ENCODE measurements at places on chromosomes 2 and 18. TPM values are rescaled to one million over a fixed set of nuclear protein-coding genes. Genes with fewer than 3 reads are reported as not detected.

GRCh38 chr2:232537079-232537478 lies 2.4 kb upstream of the CHRNG start:
- DNase-seq, result peak; percentile 44

- peak; percentile 27 for DNase-seq
Observed at GRCh38 chr2:200125444-200126284, 170.3 kb downstream of the MAIP1 start.

GRCh38 chr2:18384242-18384641 lies 176.2 kb downstream of the RDH14 start:
- no peak for DNase-seq

GRCh38 chr2:15074751-15075700 lies 442.5 kb downstream of the LRATD1 start:
- DNase-seq, result no peak

DNA sequence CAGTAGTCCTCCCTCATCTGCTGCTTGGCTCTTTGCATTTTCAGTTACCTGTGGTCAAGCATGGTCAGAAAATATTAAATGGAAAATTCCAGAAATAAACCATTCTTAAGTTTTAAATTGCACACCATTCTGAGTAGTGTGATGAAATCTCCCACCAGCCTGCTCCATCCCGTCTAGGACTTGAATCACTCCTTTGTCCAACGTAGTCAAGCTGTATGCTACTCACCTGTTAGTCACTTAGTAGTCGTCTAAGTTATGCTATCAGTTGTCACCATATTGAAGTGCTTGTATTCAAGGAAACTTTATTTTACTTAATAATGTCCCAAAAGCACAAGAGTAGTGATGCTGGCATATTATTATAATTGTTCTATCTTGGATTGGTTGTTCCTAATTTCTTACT lies 172.5 kb downstream of the FIGN start:
- DNase-seq, result no peak

- peak; percentile 50 for DNase-seq
Observed at GRCh38 chr2:47309472-47309951, 93.4 kb upstream of the MSH2 start.

DNA sequence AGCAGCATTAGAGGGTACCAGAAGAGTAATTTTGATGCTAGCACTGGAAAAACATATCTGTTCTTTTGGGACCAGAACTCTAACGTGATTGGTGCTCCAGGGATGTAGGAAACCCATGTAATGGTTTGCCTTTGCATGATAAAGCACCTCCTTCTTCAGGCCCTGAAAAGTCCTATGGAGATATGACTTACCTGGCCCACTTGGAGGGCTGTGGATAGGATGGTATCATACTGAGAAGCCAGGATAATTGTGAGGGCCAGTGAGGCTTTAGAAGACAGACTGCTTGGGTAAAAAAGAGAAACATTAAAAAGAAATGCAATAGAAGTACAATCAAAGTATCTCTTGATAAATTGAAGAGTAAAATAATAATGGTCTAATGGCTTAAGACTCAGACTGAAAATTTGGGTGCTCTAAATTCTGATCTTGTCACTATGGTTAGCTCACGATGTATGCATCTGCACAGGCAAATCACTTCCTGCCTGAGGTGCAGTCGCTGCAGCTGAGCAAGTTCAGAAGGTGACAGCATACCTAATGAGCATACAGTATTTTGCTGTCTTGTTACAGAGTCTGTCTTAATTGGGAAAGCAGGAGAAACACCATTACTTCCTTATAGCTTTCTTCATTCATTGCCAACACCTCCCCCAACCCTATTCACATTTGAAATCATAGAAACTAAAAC lies 371.5 kb downstream of the NUP35 start:
- no peak for DNase-seq

DNA sequence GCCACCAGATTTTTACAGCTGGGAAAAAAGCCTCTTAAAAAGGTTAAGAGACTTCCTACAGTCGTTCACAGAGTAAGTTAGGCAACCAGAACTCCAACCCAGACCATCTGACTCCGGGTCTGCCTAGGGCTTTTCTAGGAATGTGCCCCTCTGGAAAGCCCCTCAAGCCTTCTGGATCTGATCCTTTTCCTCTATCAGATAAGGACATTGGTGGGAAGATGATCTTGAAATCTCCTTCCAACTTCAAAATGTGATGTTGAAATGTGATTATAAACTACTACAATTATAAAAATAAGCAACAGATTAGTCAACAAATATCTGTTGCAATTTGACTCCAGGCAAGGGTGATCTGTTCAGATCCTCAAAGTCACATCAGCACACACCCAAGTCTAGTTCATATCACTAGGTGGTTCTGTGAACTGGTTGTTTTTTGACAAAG lies 270.4 kb downstream of the ARHGAP15 start:
- no peak for DNase-seq

- no peak for DNase-seq
Observed at GRCh38 chr2:189176516-189176915, 3.0 kb downstream of the COL5A2 start.

DNA sequence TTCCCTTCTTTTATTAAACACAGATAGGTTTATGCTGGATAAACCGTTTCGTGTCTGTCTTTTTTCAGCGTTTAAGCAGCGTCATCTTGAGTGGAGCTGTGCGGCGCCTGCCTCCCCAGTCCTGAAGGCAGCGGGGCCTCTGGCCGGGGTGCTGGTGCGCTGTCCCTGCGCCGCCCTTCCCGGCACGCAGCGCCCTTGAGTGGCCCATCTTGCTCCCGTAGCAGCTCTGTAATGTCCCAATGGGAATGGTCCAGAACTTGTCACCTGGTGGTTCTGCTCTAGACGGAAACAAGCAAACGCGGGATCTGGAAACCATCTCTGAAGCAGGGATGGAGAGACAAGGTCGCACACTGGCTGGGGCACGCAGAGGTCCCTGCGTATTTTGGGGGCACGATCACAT lies 24.5 kb downstream of the PRELID3A start:
- DNase-seq, result no peak

GRCh38 chr2:26172189-26172870 lies 558 bp upstream of the GAREM2 start:
- no peak for DNase-seq

DNA sequence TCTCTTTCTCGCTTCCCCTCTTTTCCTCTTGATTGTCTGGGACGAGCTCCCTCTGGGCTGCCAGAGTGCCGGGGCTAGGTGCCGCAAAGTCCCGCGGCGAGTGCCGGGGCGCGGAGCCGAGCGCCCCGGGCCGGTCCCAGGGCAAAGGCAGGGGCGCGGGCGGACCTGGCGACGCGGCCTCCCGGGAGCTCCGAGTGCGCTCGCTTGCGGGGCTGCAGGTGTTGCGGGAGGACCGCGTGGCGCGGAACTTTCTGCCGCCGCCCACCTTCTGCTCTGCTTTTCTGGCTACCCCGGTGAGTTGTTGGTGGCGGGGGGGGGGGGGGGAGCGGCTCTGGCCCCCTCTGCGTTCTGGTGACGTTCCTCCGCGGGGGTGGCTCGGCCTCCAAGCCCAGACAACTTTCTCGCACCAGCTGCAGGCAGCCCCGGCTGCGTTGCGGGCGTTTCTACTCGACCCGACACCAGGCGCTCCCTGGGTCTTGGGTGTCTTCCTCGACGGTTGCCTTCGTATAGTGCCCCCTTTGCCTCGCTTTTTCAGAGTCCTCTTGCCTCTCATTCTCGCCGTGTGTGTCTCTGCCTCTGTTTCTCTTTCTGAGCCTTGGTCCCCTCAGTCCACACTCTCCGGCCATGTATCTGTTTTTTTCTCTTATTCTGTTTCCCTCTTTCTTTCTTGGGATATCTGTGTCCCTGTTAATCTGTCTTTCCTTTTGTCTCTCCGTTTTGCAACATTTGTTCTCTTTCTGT lies 759 bp downstream of the GALNT13 start:
- DNase-seq, result no peak

- DNase-seq, result no peak
Observed at GRCh38 chr2:164504253-164504652, 117.0 kb downstream of the GRB14 start.

- no peak for DNase-seq
Observed at GRCh38 chr2:169964740-169965139, 137.5 kb downstream of the UBR3 start.

DNA sequence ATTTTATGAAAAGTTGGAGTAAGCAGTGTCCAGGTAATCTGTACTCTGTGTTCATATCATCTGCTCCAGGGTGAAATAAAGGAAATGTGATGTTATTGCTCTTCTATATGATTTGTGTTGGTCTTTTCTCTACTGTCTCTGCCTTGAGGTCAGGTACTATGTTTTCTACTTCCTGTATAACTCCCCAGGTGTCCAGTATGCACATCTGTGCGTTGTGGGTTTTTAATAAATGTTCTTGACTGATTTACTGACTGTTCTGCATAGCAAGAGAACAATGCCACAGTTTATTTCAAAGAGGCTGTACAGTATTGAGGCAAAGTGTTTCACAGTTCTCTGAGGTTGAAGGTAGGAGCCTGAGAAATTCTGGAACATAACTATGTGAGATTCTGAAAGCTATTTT lies 89.7 kb downstream of the BABAM2 start:
- DNase-seq, result no peak

DNA sequence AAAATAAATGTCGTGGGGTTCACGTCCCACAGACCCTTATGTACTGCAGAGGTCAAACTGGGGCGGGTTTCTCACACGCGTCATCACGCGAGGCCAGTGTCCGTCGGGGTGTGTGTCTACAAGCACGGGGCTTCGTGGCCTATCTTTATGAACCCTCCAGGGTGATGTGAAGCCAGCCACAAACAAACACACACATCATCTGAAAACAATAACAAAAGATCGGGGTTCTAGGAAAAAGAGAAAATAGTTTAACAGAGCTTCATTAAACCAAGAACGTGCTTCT lies 23.3 kb downstream of the LDLRAD4 start:
- DNase-seq, result no peak

DNA sequence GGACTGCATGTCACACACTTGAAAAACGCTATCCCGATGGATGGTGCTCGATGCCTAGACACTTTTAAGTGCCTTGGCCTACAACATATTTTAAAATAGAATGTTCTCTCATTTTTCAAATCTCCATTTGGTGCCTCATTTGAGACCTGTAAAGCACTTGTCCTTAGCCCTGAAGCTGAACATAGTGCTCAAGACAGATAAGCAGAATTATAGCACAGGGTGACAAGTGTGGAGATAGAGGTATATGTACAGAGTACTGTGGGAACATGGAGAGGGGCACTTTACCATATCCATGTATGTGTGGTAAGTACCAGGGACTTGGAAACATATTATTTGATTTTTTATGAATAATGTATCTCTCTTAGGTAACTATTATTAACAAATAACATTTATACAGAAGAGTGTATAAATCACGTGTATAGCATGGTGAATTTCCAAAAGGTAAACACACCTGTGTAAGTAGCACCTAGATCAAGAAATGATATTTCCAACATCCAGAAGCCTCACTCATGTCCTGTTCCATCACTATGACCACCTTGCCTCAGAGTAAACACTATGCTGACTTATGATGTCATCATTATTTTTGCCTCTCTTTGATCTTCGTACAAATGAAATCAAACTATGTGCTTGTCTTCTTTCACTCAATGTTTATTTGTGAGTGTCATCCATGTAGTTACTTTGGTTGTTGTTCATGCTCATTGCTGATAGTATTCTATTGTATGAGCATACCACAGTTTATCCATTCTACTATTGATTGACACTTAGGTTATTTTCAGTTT lies 103.6 kb downstream of the BABAM2 start:
- DNase-seq, result no peak

GRCh38 chr18:2087877-2088673 lies 483.2 kb downstream of the METTL4 start:
- no peak for DNase-seq

DNA sequence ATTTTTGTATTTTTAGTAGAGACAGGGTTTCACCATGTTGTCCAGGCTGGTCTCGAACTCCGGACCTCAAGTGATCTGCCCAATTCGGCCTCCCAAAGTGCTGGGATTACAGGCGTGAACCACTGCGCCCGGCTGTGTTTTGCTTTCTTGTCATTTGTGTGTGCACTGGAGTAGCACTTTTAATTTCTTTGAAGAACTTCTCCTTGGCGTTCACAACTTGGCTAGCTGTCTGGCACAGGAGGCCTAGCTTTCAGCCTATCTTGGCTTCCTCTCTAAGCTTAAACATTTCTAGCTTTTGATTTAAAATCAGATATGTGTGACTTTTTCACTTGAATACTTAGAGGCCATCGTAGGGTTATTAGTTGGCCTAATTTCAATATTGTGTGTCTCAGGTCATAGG lies 93.0 kb downstream of the COMMD1 start:
- DNase-seq, result no peak

GRCh38 chr2:108270768-108271506 lies 17.8 kb upstream of the SULT1C2 start:
- DNase-seq, result peak; percentile 52

GRCh38 chr18:79484661-79485621 lies 89.2 kb downstream of the NFATC1 start:
- no peak for DNase-seq

DNA sequence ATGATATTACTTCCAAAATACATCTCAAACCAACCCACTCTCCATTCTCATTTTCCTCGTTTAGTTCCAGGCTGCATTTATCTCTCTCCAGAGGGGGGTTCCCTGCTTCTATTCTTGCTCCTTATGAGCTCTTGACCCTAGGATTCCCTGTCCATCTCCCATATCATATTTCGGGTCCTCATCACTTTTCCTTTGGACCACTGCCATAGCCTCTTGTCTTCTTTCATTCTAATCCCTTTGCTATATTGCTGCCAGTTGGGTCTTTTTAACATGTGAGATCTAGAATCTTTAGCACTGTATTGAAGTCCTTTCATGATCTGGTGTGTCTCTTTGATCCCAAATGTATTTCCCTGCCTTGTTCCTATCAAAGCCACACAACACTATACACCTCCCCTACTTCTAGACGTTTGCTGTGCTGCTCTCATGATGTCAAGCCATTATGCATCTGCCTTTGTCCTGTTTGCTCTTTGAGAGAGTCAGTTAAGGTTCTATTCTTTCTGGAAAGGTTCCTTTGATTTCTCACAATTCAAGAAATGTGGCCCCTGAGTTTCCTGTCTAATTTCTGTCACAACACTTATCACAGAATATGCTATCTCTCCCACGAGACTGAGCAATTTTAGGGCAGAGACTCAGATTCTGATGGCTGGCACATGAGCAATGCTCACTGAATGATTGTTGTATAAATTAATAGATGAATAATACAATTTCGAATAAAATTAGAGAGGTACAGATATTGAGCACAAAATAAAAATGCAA lies 43.2 kb upstream of the SESTD1 start:
- DNase-seq, result no peak

Gene FAM124B
- total RNA-seq, result 0.53 TPM

Gene ATP6V1B1
- not detected for total RNA-seq

Gene GCG
- total RNA-seq, result 55.9 TPM

Gene PIKFYVE
- 17.6 TPM for total RNA-seq

Gene PJVK
- total RNA-seq, result 1.1 TPM

Gene GREB1L
- total RNA-seq, result not detected

Gene DCDC2C
- total RNA-seq, result not detected

Gene MYO7B
- 244 TPM for total RNA-seq
